ENCODE measurements at places on chromosomes 5 and 9.
A peak's percentile ranks its signal among the peaks of the same experiment; 100 is the strongest.

DNA sequence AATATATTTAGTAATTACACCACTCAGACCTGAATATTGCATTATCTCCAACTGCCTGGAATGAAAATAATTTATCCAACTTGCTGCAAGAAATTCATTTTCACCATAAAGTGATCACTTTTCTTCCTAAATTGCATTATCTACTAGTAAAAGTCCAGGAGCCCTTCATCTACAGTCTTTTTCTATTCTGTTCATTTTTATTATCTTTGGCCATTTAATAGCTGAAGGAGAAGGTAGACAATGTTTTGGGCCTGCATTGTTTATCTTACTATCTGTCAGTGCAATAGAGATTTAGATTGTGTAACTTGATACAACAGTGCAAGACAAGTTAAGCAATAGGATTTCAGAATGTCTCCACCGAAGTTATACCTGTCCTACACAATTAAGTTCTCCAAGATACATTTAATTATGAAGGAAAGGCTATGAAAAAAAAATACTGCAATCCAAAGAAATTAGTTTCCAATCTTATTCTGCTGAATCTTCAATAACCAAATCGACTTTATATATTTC lies 1339.7 kb upstream of the CDH6 start:
- no peak for DNase-seq

DNA sequence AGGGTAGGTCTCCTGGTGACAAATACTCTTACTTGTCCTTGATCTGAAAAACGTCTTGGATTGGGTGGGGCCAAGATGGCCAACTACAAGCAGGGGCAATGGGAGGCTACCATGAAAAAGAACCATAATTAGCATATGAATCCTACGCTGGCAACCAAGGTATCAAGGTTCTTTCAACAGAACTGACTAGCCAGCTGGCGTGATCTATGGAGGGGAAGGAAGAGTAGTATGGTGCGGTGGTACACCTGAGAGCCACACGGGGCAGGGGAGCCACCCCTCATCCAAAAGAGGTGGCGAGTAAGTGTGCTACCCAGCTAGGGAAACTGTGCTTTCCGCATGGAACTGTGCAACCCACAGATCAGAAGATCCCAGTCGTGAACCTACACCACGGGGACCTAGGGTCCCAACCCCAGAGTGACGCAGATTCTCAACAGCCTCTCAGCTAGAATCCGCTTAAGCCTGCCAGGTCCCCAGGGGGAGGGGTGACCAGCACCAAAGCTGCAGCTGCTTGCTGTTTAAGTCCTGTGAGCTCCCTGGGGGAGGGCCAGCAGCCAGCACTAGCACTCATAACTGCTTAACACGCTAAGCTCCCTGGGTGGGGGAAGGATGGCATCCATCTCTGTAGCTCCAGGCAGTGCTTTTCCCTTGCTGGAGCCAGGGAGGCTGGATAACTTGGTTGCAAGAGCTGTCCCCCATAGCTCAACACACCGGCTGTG lies 334.8 kb downstream of the FBXL17 start:
- DNase-seq, result no peak

DNA sequence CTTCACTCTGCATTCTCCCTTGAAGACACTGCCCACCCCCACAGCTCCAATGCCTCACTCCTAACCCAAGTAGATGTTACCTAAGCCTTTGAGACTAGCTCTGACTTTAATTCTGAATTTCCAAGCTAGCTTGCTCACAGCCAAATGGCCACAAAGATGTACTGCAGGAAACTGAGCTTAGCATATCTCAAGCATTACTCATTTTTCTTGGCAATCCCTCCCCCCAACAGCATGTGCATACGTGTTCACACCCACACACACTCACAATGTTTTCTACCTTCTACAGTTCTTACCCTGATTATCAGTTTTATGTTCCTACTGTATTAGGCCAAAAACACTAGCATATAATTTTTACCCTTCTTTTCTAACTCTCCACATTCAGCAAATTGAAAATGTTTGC lies 13.7 kb upstream of the GRIA1 start:
- no peak for DNase-seq

DNA sequence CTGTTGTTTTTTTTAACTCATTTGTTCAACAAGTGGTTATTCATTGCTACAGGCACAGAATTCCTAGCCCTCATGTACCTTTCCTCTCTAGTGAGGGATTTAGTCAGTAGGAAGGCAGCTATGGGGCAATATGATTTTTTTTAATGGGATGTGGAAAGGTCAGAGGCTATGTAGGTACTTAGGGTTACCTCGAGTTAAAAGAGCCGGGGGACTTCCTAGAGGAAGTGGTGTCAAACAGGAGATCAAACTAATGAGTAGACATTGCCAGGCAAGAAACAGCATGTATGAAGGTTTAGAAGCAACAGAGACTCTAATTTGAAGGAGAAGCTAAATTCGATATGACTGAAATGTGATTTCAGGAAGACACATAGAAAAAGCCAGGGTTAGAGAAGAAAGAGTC lies 50.7 kb downstream of the ITGA2 start:
- DNase-seq, result no peak

GRCh38 chr9:137156567-137157375 lies 13.1 kb downstream of the LRRC26 start:
- DNase-seq, result peak; percentile 60

DNA sequence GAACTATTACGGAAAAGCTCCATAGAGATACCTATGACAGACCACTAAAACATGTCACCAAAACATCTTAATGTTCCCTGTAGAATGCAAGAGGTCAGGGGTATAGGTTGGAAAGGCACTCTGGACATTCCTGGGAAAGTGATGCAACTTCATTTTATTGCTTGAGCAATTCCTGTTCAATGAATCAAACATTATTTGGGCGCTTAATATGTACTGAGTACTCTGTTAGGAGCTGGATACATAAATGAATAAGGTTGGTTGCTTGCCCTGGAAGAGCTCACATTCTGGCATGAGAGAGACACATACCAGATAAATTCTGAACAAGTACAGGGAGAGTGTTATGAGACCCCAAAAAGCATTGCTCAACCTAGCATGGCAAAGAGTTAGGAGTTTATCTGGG lies 408.9 kb upstream of the DMAC1 start:
- no peak for DNase-seq

DNA sequence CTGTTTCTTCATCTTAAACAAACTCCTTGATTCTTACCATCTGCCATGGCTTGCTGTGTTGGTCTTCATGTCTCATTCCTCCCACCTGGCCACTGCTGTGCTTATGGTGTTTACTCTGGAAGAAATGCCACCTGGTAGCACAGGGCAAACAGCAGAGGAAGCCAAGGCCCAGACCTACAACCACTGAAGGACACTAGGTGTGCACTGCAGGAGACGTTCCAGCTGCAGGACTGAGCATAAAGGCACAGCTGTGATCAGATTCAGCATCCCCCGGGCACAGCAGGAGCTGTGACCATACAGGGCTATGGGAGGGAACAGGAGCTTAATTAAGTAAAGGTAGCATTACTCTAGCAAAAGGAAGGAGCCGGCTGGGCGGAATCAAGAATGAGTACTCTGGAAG lies 12.6 kb upstream of the GNAQ start:
- DNase-seq, result no peak

DNA sequence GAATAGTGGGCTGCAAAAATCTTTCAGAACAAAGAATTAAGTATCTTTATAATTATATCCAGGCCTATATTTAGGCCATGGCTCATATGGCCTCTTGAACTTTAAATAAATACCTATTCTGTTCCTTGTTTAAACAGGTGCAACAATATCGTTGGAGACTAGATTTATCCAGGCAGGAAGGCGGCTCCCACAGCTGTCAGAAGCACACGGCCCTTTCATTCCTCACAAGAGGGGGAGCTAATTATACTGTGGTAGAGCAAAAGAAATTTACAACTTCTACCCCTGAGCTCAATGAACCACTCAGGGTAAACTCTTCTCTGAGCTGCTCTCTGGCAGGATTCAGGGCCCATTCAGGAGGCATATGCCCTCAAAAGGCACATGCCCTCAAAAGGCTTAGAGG lies 31.3 kb downstream of the TMEM174 start:
- no peak for DNase-seq

DNA sequence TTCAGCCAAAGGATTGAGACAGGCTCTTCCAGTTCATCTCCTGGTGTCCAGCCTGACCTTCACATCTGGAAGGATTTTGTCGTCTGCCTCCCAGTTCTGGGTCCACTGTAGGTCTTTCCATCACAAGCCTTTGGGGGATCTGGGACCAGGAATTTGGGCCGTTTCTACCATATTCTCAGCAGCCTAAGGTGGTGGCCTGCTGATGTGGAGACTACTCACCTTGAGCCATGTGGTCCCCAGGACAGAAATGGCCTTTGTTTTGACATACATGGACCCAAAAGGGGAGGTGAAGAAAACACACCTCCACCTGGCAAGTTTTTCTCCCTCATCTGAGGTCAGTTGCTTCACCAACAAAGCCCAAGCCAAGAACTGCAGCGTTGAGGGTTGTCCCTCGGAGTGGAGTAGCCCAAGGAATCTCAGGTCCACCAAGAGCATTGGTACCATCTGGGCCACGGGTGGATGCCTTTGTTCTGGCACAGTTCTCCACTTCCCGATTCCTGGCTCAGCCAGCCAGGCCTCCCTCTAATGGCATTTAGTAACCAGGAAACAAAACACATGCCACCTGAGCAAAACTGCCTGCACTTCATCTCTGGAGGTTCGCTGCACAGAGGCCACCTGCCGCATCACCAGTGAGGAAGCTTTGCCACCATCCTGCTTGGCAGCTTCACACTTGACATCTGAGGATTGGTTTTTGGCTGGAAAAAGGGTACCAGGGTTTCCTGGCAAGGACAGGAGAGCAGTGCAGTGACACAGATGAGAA lies 24.7 kb downstream of the AMBP start:
- no peak for DNase-seq

DNA sequence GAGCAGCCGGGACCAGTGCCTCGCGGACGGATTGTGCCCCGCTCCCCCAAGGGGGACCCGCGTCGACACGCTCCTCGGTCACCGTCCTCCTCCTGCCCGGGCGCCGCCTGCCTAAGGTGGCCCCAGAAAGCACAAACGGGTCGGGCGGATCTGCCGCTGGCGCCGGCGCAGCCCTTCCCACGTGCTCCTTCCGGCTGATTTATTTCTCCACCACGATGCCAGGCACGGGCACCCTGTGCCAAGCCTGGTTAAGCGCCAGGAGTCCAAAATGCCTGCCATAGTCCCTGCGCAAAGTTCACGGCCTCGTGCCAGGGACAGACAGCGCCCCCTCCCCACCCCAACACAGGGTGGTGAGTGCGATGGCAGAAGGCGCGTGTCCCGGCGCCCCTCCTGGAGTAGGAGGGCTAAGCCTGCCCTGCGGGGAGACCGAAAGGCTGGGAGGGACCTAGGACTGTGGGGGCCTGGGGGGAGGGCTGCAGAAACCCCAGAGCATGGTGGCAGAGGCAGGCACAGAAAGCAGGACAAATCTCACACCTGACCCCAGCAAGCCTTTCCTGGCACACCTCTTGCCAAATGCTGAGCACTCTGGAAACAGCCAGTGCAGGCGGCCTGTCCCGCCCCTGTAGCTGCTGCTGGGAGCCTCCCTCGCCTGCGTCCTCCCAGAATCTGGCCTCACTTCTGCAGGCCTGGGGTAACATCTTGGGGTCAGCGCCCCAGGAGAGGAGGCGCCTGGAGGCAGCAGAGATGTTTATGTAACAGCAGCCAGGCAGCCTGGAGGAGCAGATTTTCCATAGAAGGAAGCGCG lies 1.1 kb upstream of the NOTCH1 start:
- peak; percentile 76 for DNase-seq

DNA sequence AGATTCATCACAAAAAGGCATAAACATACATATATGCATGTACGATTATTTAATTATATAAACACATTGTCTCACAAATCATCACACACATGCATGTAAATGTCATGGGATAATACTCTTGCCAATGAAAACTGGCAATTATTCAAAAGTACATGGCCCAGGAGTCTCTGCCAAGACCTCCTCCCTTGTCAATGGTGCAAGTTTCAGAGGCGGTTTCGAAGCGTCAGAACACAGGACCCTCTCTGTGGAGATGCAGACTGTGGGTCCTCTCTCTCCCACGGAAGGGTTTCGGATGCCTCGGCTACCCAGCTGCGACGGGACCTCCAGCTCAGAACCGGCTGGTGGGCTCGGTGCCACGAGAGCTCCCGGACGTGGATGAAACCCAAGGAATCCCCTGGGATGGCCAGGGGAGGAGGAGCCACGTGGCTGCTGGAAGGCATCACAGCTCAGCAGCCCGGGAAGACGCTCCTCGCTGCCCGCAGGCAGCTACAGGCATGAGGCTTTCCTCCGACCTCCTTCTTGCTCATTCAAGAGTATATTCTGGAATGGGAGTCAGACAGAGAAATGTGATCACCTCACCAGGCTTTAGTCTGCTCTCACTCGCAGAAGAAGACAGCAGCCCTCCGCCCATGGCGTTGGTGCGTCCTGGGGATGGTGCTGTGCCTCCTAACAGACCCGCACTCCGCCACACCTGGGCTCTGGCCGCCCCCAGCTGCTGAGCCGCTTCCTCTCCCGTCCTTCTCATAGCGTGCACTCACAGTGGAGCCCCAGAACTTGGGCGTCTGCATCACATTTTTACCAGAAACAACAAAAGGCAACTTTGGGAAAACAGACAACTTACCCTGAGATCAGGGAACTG lies 308.8 kb downstream of the IRX2 start:
- no peak for DNase-seq

- no peak for DNase-seq
Measured at GRCh38 chr9:122220673-122221182, 8.0 kb downstream of the LHX6 start.

GRCh38 chr5:67377631-67378030 lies 181.0 kb upstream of the CD180 start:
- no peak for DNase-seq

DNA sequence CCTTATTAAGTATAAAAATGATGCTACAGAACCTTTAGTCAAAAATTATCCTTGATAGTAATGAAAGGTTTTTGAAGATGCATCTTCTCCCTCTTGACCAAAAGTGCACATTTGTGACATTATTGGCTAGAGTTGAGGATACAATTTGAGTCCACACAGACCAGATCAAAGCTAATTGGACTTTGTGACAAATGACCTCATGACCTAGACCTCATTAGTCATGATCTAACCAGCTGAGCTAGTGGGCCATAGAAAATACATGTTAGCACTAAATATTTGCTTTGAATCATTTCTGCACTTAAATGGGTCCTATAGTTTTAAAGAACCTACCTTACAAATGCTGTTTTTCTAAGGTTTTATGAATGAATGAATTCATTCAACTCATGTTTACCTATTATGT lies 182.1 kb downstream of the RFX3 start:
- no peak for DNase-seq

DNA sequence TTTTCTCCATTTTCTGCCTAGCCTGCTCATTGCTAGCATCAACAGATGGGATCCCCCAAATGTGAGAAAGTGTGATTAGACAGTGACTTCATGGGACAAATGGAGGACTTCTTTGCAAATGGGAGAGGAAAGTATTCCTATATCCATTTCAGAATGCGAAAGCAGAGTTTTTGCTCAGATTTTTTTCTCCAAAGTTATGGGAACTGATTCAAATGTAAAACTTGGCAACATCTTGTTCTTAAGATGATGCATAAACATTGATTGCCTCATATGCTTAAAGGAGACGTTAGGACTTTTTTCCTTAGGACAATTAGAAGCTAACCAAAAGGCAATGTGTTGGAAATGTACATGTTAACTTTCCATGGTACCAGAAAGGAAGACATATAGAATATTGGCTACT lies 704.3 kb upstream of the ZNF608 start:
- DNase-seq, result no peak

GRCh38 chr5:178670351-178670885 lies 43.6 kb upstream of the CLK4 start:
- no peak for DNase-seq
